ENCODE measurements at places on chromosomes 5 and 9. TPM values are rescaled to one million over a fixed set of nuclear protein-coding genes. Genes with fewer than 3 reads are reported as not detected.

DNA sequence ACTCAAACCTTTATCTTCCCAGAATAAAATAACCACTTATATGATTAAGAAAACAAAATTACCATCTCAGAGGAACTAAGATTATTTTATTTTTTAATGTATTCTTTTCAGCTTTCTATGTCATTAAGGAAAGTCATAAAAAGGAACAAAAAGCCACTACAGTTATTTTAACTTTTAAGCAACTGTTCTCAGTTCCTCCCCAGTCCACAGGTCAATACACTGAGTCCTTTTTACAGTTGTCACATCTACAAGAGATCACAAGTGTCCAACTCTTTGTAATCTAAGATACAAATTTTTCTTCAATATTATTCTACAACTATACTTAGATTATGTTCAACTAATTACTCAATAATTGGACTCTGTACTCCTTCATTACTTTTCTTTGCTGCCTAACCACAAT, 782.8 kb upstream of the ACO1 start:
- DNase-seq: no peak

GRCh38 chr5:120886351-120886860, 422.3 kb downstream of the PRR16 start:
- DNase-seq: no peak

DNA sequence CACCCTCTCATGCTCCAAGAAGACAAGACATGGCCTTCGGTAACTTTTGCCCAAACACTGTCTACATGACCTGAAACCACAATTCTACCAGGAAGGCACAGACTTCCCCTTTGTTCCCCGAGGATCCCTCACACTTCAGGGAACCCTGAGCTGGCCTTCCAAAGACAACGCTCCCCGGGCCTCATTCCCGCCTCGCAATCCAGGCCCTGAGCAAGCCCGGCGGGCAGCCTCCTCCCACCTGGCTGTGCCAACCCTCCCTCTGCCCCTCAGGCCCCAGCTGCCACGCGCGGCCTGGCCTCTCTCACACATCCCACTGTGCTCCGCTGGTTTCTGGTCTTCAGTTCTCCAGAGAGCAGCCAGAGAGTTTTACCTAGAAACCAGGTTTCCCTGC, 7.3 kb downstream of the QSOX2 start:
- no peak for DNase-seq

The TMEM215 gene
- total RNA-seq: not detected

The ZNG1F gene
- 6.9 TPM for total RNA-seq

DNA sequence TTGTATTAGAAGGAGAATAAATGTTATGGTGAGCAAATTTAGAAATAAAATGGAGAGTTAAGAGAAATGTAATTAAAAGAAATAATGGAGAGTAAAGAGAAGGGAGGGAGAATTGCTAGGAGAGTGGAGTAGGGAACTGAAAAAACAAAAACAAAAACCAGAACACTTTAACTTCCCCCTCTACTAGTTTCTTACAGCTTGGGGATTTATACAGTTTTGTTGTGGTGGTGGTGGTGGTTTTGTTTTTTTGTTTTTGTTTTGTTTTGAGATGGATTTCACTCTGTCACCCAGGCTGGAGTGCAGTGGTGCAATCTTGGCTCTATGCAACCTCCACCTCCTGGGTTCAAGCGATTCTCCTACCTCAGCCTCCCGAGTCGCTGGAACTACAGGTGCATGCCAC, 322.4 kb downstream of the TMEM167A start:
- DNase-seq: no peak

The SEMA6A gene
- not detected for total RNA-seq

GRCh38 chr9:98087420-98088354, 31.2 kb downstream of the NANS start:
- no peak for DNase-seq

The ANGPTL2 gene
- total RNA-seq: 0.75 TPM

DNA sequence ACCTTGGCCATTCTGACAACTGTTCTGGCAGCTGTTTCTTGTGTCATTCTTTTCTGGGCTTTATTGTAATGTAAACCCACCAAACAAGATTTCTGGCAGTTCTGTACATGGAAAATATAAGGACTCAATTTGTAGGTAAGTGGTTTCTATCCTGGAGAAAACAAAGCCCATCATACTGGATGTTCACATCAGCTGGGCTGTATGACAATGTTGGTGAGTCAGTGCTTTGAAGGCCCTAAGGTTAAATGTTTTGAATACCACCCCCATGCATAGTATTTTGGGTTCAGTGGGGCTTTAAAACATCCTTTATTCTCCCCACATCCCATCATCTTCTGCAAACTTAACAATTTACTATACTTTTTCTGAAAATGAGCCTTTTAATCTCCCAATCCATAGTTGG, 52.5 kb downstream of the SH3GL2 start:
- peak; percentile 50 for DNase-seq

GRCh38 chr9:2336055-2336454, 285.5 kb upstream of the VLDLR start:
- no peak for DNase-seq

The CSF1R gene
- not detected for total RNA-seq

GRCh38 chr9:3136686-3137346, 292.9 kb upstream of the PUM3 start:
- no peak for DNase-seq

The FBXL7 gene
- not detected for total RNA-seq

GRCh38 chr5:124104821-124105220, 592.8 kb downstream of the CSNK1G3 start:
- no peak for DNase-seq

DNA sequence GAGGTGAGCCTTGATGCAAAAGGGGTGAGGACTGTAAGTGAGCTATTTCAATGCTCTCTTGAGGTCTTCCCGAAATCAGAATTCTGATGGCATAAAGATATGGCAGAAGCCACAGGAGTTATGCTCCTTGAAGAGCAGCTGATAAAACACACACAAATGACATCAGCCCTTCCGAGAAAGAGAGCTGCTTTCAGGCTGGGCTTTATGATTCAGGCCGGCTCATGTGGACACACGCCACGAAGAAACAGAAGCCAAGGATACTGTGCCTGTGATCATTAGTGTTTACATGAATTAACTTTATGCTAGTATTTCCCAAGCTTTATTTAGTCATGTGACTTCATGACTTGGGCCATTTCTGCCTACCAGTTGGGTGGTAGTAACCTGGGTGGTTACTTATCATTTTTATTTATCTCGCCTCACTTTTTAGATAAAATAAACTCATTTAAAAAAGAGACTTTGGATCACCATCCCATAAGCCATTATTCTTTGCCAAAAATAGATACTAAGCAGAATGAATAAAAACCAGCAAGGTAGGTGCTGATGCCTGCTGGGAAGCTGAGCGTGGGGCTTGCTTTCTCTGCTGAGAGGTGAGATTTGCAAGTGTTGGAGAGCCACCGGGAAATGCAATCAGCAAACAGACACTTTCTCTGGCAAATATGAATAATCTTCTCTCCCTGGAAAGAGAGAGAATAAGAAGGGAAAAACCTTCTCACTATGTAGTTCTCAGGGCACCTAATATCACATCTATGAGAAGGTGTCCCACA, 73.0 kb upstream of the SLC25A51 start:
- DNase-seq: peak; percentile 39

The GNA14 gene
- total RNA-seq: 2.5 TPM

The NOP16 gene
- total RNA-seq: 92.6 TPM

The GALT gene
- 9.8 TPM for total RNA-seq

- DNase-seq: no peak
These were observed 28.0 kb downstream of the CDO1 start for GRCh38 chr5:115788440-115788839.

The TMOD1 gene
- not detected for total RNA-seq

The EGR1 gene
- total RNA-seq: 1.9 TPM

The GPSM1 gene
- total RNA-seq: 26.9 TPM

The GIN1 gene
- total RNA-seq: 3.9 TPM

DNA sequence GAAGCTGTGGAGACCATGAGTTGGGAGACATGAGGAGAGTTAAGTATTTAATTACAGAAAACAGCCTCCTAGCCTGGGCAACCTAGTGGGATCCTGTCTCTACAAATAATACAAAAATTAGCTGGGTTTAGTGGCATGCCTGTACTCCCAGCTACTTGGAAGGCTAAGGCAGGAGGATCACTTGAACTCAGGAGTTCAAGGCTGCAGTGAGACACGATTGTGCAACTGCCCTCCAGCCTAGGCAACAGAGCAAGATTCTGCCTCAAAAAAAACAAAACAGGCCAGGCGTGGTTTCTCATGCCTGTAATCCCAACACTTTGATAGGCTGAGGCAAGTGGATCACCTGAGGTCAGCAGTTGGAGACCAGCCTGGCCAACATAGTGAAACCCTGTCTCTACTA, 52.6 kb downstream of the AQP7 start:
- no peak for DNase-seq

GRCh38 chr5:10505517-10506095, 58.3 kb upstream of the ANKRD33B start:
- no peak for DNase-seq

DNA sequence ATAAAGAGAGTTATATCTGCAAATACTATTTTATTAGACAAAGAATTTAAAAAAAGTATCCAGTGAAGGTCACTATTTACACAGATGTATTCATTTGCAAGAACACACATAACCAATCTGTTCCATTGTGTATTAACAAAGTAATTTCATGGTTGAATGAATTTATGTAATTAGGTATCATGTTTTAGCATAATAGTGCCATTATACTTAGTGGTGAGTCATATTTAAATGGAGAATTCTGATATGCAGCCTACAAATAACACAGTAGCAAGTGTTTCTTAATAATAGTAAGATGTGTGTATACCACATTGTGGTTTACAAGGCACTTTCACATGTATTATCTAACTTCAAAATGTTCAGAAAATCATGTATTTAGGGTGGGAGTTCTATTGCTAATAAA, 1028.5 kb upstream of the ACO1 start:
- DNase-seq: no peak

The INSL4 gene
- not detected for total RNA-seq

- DNase-seq: peak; percentile 70
These were observed 404.0 kb downstream of the EBF1 start for GRCh38 chr5:158695595-158696330.

GRCh38 chr5:132266836-132267160, 9.3 kb downstream of the PDLIM4 start:
- no peak for DNase-seq

Measured in PC-3 (cell line).